NCI-H1092 treated with DMSO at 0.1 percent for 48 hours (cell line): ENCODE measurements at places on chromosomes 5 and 9.

DNA sequence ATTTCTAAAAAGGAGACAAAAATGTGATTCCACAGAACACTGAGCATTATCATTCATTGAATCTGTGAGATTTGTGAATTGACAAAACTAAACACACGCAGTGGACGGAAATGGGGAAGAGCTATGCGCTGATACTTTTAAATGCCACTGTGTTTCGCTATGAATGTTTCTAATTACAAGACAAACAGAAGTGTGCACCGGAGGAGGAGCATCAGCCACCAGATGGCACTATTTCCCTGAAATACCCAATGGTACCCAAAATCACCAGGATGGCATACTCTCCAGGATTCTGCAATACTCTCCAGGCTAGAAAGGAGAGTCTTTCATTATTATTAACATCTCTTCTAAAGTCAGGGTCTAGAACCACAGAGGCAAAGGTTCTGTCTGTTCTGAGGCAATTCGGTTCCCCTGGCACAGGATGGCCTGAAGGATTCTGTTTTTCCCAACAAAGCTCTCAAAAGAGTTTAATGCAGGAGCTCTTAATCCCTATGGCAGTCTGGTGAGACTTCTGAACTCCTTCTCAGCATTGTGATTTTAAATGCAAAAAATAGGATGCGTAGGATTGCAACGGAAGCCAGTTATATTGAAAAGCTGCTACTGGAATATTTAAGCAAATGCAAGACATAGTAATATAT, 13.8 kb upstream of the PUM3 start:
- DNase-seq = peak; percentile 77

- no peak for DNase-seq
Measured at GRCh38 chr5:132013711-132014110, 2.3 kb upstream of the ACSL6 start.

DNA sequence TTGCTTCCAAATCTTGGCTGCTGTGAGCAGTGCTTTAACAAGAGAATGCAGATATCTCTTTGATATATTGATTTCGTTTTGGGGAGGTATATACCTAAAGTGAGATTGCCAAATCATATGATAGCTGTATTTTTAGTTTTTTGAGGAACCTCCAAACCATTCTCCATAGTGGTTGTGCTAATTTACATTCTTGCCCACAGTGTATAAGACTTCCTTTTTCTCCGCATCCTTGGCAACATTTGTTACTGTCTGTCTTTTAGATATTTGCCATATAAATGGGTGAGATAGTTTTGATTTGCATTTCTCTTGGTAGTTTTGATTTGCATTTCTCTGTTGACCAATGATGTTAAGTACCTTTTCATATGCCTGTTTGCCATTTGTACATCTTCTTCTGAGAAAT, 10.0 kb upstream of the PLK2 start:
- DNase-seq = no peak

DNA sequence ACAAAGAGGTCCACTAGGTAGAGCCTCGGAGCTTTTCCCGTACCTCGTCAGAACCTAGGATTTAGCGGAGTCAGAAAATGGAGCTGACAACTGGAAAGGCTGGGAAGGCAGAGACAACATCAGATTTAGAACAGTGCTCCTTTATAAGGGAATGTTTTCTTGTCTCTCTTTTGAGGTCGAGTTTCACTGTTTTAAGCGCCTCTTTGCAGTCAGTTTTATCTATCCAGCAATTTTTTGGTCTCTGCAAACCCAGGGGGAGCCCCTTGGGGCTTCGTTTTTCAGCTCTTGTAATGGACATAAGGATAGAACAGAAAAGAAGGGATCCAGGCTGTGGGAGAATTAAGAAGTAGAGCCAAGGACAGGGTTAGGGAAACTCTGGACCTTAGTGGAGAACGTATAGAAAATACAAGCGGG, 80.5 kb downstream of the FNBP1 start:
- DNase-seq = no peak

DNA sequence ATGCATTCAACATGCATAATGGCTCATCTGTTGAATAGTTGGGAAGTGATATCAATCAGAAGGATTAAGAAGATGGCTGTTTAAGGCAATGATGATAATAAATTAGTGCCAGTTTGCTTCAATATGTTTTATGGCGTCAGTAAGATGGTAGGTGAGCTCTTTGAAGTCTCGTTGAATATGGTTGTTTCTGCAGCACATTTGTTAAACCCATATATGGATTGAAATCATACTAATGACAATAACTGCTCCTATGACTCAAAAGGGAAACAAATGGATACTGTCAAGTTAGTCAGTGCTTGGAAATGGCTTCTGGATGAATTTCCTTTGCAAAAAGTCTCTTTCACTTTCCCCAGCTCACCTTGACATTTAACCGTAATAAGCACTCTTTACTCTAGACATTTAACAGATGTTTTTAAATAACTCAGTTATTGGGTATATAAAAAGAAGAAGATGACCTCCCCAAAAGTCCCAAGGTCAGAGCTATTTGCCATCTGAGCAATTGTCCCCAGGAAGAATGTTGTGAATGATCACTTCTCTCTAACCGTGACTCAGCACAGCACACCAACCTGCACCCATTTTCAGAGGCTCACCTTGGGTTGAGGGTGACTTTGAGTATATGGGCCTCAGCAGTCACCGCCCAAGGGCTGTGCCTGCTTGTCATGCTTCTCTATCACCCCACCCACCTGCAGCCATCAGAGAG, 133.4 kb downstream of the GRIA1 start:
- no peak for DNase-seq

DNA sequence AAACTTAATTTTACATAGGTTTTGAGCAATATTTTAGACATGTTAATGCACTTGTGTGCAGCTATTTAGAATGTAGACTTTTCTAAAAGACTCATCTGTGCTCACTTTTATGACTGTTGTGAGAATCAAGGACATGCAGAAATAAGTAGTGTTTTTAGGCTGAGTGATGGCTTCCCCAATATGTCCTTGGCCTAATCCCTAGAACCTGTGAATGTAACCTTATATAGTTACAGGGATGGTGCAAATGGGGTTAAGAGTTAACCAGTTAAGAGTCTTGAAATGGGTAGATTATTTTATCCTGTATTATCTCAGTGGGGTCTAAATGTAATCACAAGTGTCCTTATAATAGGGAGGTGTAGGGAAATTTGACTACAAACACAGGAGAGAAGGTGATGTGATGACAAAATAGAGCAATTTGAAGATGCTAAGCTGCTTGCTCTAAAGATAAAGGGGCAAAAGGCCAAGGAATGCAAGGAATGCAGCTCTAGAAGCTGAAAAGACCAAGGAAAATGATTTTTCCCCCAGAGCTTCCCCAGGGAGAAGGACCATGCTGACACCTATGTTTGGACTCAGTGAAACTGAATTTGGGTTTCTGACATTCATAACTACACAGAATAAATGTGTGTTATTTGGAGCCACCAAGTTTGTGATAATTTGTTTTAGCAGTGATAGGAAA, 298.0 kb upstream of the PAPPA start:
- no peak for DNase-seq

DNA sequence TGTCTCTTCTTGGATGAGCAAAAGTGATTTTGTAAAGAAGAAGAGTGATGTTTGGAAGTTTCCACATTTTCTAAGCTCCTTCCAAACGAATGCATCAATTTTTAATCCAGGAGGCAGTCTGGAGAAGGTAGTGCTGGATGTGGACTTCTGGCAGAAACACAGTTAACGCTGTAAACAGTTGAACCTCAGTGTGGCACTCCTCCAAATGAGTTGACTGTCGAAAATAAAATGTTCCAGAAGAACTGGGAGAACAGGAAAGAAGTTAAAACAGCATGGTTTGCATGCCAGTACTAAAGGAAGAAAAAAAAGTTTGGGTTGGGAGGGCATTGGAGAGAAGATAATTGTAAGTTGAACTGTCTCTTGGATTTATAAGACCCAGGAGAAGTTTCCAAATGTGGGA, 6.5 kb downstream of the ZNF462 start:
- no peak for DNase-seq

DNA sequence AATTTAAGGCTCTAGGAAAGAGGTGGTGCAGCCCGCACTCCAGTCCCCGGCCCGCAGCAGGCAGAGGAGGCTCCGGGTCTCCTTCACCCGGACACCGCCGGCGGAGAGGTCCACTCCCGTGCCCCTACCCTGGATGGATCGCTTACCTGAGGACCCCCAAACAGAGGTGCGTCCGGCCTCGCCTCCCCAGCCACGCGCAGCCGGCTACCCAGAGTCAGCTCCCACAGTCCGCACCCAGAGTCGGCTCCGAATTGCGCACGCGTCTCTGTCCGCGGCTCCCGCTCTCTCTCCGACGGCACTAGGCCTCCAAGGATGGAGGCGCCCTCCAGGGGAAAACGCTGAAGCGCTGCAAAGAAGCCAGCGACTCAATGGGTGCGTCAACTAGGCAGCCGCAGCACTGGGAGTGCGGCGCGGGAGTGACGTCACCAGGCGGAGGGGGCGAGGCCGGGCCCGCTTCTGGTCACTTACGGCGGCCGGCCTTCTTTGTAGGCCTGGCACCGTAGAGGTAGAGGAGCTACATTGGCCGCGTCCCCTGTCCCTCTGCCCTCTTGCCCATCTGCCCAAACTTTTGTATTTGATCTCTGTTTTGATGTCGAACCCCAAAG, at the start of gene ELP1:
Gene ELP1, minus strand, starts transcription at position 407 of the 605 bp plus-strand sequence. CDS start 2,978 bp downstream, outside the sequence.
- peak; percentile 93 for DNase-seq

GRCh38 chr5:168328814-168329213, 37.4 kb downstream of the WWC1 start:
- peak; percentile 15 for DNase-seq

DNA sequence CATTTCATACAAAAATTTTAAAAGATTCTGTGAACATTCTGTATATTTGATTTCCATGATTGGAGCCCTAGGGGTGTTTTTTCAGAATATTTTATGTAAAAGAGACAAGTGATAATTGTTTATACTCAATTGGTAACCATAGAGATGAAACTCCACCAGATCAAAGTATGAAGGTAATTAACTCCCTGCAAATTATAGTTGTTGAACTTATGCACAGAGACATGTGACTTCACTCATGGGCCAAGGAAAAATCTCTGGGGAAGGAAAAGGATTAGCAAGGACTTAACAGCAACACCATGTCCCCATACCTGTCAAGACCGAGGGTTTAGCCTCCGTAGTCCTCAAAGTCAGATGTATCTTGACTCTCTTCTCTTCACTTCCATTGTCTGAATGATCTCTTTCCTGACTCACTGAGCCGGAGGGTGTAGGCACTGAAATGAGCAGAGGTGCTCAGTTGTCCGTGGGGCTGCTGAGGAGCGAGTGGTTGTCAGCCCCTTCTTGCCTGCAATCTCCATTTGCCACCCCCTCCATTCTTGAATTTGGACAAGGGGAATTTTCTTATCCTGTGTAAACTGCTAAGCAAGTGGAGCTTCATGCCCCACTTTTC, 17.5 kb upstream of the CXCL14 start:
- DNase-seq = no peak

- DNase-seq = no peak
Measured at GRCh38 chr5:13217636-13218035, 726.9 kb downstream of the DNAH5 start.
